ENCODE measurements at places on chromosomes 2 and 18.

DNA sequence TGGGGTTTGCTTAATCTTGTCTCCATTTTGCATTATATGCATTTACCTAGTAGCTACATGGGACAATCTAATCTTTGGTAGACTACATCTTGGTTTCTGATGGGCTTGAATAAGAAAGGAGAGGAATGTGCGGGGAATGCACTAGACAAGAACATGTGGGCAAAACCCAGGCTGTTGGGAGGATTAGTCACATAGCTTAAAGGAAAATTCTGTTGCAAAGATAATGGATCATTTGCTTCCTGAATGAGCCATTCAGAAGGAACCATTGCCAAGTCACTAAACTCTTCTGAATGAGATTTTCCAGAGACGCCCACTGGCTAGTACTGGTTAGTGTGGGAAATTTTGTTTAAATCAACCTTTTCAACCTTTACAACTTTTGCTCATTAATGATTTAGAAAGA lies 84.8 kb downstream of the OSBPL6 start:
- no peak for DNase-seq

- peak; percentile 1 for DNase-seq
Measured at GRCh38 chr18:5237083-5237722, 40.1 kb upstream of the AKAIN1 start.

DNA sequence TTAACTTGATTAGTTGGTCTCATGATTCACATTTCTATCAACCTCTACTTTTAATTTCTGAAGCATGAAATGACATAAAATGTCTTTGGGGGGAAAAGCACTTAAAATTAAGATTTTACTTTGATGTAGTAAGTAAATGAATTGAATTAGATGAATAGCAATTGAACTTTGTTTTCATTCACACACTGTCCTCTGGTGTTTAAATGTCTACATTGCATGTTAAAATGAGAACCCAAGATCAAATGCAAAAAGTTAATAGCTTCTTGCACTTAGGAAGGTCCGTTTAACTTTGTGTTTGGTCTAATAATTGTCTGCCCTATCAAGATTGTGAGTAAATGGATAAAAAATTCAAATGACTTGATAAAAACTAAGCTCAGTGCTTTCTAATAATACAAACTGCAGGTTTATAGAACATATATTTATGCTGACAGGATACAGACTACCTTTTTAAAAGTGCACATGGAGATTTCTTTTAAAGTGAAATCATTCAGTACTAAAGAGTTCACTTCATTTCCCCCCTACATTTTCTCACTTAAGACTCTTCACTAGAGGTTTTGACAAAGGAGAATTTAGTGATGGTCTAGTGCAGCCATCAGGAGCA lies 156.2 kb upstream of the NABP1 start:
- no peak for DNase-seq

DNA sequence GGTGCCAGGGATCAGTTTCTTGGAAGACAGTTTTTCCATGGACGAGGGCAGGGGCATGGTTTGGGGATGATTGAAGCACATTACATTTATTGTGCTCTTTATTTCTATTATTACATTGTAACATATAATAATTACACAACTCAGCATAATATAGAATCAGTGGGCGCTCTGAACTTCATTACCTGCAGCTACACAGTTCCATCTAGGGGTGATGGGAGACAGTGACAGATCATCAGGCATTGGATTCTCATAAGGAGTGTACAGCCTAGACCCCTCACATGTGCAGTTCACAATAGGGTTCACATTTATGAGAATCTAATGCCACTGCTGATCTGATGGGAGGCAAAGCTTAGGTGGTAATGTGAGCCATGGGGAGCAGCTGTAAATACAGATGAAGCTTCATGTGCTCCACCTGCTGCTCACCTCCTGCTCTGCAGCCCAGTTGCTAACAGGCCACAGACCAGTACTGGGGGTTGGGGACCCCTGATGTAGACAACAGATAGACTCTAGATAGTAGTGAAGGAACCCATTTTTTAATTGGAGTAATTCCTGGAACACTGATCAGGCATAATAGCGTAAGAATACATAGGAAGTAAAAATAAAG lies 41.5 kb upstream of the MC4R start:
- no peak for DNase-seq

DNA sequence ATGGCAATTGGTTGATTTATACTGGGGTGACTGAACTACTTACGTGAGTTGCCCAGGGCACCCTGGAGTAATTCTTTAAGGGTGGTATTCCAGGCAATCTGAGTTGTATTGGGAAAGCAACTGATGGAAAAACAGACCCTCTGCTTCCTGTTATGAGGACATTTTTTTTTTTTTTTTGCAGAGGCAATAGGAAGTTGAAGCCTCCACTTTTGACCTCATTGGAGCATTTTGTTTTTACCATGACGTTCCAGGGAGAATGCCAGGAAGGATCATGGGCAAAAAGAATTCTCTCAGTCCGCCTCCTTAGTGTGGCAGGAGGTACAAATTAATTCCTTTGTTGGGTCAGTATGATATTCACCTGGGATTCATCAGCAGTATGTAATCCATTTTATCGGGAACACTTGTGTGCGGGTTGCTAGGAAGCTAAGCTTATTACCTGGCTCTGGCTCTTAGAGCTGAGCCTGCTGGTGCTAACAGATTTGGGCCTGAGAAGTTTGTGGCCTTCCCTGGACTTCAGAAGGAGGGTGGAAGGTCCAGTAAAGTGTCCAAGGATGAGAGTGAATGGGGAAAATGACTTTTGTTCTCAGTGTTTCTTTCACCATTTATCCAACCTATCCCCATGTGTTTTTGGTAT lies 272.9 kb upstream of the EPAS1 start:
- DNase-seq, result no peak

- no peak for DNase-seq
Measured at GRCh38 chr18:8174771-8175170, 434.5 kb upstream of the RAB12 start.

- DNase-seq, result no peak
Measured at GRCh38 chr18:57428221-57429150, 6.7 kb upstream of the ONECUT2 start.

GRCh38 chr2:233444501-233444900 lies 90.2 kb downstream of the DGKD start:
- no peak for DNase-seq

DNA sequence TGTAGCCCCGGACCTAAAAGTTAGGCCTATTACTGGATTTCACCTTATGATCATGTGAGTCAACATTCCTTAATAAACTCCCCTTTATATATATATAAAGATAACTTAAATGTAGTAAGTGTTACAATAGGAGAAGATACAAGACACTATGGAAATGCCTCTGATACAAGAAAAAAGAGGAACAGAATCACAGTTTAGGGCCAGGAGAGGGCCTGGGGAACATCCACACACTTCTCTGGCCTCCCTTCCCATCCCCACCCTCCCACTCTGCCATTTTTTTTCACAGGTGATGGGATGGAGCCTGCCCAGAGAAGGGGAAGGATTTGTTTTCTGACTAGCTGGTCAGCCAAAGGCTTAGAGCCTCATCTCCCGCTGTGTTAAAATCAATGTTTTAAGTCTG lies 6.4 kb downstream of the CDC42EP3 start:
- no peak for DNase-seq

GRCh38 chr2:27915874-27916273 lies 25.3 kb downstream of the BABAM2 start:
- no peak for DNase-seq

DNA sequence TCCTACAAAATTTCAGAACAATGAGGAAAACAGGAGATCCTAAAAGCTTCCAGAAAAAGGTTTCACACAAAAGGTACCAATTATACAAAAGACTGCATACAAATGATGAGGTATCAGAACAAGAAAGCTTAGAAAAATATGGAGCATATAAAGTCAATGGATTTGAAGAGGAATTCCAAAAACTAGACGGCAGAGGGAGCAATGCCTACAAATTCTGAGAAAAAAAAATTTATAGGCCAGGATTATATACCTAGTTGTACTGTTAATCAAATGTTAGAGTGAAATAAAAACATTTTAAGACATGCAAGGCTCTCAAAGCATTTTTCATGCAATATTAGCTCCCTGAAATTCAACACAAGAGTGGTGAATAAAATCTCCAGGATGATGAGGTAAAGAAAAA lies 106.2 kb downstream of the ZRANB3 start:
- no peak for DNase-seq

DNA sequence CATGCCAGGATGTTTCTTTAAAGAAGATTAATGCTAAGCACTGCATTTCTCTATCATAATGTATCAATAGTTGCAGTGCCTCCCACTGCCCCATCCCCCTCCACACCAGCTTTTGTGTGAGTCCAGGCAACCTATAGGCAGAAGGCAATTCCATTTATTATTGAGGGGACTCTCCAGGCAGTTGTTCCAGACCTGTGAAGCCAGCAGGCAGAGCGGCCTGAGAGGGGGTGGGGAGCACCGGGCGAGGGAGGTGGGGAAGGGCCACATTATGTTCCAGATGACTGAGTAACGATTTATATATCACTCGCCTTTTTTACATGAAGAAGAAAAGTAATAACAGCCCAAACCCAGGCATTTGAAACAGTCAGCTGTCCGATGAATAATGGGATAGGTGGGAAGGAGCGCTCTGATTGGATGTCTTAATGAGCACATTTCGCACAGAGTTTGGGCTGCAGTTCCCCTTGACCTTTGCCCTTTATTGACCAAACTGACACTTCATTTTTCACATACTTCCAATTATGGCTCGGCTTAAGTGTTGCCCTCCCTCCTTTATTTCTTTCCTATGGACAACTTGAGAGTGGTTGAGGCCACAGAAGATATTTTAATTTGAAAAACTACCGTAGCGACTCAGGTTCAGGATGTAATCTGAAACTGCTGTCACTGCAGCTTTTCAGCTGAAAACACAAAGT lies 34.4 kb downstream of the MEIS1 start:
- DNase-seq, result no peak

DNA sequence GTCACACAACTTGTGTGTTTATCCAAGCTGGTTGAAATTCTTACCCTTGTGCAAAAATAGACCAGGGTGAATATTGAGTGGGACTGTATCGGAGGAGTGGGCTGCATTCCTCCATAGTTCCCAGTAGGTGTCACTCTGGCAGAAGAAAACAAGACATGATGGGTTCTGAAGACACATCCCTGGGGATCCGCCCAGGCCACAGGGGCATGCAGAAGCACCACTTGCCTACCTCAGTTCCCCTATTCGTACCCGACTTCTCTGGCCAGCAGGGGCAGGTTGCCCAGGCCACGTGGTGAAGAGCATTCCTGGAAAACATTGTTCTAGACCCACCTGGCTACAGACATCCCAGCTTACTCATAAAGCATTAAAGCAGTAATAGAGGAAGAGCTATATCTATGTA lies 168.2 kb downstream of the FAM210A start:
- DNase-seq, result no peak

DNA sequence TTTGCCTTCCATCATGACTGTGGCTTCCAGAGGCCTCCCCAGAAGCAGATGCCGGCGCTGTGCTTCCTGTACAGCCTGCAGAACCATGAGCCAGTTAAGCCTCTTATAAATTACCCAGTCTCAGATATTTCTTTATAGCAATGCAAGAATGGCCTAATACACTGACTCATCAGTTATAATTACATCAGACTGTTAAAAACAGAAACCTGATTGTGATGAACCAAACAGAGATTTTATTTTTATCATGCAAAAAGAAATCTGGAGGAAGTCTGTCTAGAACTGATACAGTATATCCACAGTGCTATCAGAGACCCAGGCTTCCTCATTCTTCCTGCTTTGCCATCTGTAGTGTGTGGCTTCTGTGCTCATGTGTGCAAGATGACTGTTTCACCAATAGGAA lies 93.4 kb upstream of the MEX3C start:
- no peak for DNase-seq

GRCh38 chr2:3595985-3596384 lies 1.1 kb downstream of the COLEC11 start:
- DNase-seq, result peak; percentile 38

DNA sequence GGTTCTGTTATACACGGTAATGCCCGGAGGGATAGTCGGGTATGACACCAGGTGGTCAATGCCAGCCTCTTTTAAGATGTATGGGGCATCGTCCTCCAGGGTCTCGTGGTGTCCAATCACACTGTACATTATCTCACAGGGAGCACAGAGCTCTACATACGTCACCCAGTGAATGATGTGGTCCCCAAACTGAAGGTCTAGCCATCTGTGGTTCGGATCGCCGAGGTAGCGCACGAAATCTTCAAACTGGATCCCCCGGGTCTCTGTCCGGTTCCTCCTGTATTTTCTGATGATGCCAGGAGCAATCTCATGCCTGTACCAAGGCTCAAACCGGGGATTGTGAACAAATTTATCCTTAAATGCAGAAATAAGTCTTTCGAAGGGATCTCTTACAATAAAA lies 24.1 kb downstream of the CHST10 start:
- DNase-seq, result no peak

DNA sequence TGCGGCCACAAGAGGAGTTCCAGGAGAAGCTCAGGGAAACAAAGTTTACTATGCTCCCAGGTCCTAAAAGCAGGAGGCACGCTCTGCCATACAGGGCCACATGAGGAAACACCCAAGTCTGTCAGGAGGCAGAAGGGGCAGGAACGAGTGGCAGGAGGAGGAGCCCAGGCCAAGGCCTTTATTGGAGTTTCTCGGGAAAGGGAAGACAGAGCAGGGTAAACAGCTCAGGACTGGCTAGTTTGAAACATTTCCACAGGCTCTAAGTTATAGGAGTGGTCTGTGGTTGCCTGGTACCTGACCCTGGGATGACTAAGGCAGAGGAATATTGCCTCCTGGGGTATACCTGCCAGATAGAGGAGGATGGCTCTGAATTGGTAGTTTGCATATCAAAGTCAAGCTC lies 3.7 kb upstream of the ZNF638 start:
- DNase-seq, result no peak

DNA sequence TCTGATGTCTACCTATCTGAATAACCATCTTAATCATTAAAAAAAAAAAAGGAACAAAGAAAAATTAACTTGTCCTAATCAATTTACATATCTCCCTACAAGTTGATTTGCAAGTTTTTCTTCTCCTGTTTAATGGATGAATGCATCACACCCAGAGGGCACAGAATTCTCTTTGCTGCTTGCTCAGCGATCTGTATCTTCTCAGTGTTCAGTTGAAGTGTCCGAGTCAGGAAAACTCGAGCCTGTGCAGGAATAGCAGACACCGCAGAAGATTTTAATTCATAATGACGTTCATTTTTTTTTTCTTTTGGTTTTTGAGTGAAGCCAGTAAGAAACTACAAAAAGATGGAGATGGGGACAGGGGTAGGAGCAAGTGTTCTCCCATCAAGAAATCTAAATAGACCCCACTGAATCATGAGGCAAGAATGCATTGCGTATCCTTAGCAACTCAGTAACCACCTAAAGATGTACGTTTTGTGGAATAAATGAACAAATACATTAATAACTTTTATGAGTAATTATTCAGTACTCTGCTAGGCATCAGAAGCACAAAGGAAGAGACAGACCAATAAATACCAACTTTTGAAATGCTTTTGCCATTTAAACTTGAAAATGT lies 675.5 kb downstream of the LRP1B start:
- no peak for DNase-seq

DNA sequence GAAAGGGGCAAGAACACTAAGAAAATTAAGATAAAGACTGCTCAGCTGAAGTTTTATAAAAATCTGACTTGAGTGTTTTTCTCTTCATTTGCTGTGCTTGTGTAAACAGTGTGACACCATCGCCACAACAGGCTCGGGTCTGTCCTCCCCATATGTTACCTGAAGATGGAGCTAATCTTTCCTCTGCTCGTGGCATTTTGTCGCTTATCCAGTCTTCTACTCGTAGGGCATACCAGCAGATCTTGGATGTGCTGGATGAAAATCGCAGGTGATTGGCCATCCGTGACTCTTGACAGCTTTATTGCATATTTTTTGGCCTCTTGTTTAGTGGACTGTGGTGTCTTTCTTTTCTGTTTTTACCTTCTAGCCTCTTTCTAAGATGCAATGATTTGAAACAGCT lies 22.1 kb downstream of the MFF start:
- no peak for DNase-seq

Measured in activated CD4-positive, alpha-beta T cell treated with anti-CD3 and anti-CD28 coated beads for 24 hours (primary cell).